ENCODE measurements at places on chromosomes 11 and 22.

DNA sequence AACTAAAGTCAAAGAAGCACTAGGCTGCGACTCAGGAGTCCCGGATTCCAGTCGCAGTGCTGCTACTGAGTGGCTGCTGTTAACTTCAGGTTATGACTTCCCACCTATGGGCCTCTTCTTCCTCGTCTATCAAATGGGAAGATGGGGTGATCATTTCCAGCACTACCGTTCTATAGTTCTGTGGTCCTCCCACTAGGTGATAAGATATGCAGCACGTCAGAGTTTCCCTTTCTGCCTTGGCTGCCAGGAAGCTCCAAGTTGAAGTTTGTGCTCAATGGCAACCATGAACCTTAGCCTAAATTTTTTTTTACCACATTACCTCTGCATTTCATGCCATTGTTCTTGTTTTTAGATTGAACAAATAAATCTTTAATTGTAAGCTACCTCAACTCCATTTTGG lies 38.7 kb downstream of the ALX4 start:
- DNase-seq, result no peak

- peak; percentile 10 for DNase-seq
These were observed 65.7 kb upstream of the ADA2 start for GRCh38 chr22:17284888-17285287.

DNA sequence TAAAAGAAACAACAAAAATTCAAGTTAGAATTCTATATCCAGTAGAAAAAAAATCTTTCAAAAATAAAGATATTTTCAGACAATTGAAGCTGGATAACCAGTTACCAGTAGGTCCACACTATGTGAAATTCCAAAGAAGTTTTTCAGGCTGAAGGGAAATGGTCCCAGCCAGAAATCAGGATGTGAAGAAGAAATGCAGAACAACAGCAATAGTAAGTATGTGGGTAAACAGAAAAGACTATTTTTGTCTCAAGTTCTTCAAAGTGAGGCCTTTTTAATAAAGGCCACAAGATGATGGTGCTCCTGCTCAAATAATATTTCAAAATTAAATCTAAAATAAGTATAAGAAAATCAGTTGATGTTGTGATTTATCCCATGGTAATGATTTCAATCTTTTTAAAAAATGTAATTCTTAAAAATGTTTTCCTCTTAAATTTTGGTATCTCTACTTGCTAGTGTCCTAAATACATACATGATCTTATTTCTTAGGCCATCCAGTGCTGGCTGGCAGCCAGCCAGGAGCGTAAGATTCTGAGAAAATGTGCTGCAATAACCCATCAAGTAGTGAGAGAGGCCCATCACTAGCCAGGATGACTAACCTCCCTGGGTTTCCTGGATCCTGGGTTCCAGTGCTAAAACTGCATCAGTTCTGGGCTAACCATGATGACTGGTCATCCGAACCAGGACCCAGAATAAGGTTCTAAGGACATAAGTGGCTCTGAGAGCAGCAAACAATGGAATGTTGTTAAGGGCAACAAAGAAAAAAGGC lies 15.6 kb upstream of the UCP3 start:
- peak; percentile 86 for DNase-seq

- no peak for DNase-seq
These were observed 18.2 kb downstream of the KCTD17 start for GRCh38 chr22:37069719-37070118.

DNA sequence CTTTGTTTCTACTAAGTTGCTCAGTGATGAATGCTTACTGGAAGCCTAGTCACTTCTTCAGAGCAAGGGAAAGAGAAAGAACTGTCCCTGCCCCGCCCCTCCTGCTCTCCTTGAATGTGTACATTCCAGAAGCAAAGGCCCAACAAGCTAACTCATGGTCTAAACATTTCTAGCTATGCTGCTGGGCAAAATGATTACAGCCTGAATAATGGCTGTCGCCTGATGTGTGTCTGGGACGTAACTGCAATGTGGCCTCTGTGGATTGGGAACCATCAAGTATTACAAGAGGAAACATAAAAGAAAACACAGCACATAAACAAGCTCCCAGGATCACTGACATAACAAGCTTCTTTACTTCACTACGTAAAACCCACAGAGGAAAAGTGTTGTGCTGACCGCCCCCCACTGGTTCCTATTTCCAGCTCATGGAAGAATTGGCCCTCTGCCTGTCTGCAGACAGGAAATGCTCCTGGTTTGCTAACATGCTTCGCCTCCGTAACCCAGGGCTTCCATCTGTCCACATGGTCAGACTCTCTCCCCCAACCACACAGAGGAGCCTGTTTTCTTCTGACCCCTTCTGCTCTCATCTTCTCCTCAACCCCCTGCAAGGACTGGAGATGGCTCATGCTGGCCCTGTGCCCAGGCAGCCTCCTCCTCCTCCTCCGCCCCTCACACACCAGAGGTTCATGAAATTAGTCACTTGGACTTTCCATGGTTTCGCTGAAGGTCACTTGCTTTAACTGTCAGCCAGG lies 187.2 kb downstream of the MAML2 start:
- peak; percentile 91 for DNase-seq

DNA sequence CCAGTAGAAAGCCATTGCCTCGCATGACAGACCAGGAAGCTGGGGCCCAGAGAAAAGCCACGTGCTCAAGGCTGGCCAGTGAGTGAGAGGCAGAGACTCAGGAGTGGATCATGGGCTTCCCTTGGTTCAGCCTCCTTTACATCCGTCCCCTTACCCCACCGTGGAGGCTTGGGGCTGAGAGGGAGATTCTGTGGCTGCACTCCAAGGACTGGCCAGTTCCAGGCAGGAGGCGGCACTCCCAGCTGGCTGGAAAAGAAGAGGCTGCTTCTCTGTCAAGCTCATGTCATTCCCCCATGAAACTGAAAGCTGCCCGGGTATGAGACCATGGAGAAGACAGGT lies 6.6 kb upstream of the ASCL2 start:
- DNase-seq, result no peak

GRCh38 chr11:44992181-44992582 lies 41.5 kb upstream of the TP53I11 start:
- DNase-seq, result peak; percentile 54

DNA sequence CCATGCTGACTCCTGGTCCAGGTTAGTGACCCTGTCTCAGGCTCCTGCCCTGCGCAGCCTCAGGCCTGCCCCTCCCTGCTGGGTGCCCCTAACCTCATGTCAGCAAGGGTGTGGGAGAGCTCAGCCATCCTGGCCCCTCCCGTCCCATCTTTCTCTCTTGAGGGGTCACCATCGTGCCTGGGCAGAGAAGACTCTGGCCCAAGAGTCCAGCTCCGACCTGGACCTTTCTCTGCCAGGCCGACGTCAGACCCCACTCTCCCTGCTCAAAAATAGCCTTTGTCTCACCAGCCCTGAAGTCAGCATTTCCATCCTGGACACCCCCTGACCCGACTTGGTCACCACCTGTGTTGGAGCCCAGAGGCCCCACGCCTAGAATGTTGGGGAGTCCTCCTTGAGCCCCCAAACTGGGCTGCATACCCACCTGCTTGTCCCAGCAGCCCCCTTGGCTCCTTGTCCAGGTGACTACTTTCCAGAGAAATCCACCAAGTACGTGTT lies 4.9 kb downstream of the SCGB1C1 start:
- peak; percentile 63 for DNase-seq

- DNase-seq, result no peak
These were observed 220.8 kb downstream of the RAB38 start for GRCh38 chr11:87954476-87954875.

DNA sequence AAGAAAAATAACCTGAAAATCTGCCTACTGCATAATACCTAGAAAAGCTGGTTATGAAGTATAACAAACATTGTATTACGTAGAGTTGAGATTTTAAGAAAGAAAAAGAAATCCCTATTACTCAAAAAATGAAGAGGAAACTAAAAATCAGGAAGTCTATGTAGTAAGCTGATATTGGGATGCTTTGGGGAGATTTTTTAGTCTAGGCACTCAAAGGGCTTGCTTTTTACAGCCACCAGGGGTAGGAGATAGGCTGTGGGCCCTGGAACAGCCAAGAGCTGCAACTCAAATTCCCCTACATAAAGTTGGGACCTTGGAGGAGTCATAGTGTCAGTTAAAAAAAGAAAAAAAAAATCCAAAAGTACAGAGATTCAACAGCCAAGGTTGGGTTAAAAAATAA lies 90.4 kb downstream of the RELT start:
- DNase-seq, result no peak

GRCh38 chr11:112795911-112796649 lies 165.1 kb upstream of the NCAM1 start:
- DNase-seq, result peak; percentile 73

- DNase-seq, result peak; percentile 86
These were observed 34.6 kb downstream of the CYTH4 start for GRCh38 chr22:37316875-37317371.

GRCh38 chr11:79768343-79768742 lies 327.5 kb upstream of the TENM4 start:
- DNase-seq, result no peak

DNA sequence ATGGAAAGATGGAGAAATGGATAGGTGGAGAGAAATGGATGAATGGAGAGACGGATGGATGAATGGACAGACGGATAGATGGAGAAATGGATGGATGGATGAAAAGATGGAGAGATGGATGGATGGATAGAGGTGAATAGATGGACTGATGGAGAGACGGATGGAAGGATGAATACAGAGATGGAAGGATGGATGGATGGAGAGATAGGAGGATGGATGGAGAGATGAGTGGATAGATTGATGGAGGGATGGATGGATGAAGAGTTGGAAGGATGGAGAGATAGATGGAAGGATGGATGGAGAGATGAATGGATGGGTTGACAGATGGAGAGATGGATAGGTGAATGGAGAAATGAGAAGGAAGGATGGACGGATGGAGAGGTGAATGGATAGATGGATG lies 63.7 kb downstream of the FLRT1 start:
- DNase-seq, result no peak

DNA sequence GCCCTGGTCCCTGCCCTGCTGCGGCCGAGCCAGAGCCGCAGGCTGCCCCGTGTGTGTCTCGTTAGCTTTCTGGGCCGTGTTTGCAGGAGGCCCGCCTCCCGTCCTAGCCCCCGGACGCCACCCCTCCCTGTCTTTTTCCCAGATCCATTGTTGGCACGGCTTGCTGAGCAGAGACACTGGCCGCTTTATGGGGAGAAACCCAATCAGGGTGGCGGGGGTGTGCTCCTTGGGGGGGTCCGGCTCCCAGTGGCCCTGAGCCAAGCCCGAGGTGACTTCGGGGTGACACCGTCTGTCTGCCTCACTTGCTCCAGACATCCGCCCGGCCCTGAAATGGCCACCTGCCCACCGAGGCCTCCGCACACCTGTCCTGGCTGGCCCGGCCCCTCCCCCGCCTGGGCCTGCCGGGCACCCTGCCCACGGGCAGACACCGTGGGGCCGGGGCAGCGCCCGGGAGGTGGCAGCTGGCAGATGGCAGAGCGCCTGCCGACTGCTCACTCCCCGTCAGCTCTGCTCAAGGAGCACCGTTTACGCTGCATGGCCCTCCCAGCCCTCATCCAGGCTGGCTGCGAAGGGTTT lies 43.1 kb upstream of the PPARA start:
- peak; percentile 89 for DNase-seq

- no peak for DNase-seq
These were observed 16.1 kb upstream of the OR51M1 start for GRCh38 chr11:5367448-5368074.

DNA sequence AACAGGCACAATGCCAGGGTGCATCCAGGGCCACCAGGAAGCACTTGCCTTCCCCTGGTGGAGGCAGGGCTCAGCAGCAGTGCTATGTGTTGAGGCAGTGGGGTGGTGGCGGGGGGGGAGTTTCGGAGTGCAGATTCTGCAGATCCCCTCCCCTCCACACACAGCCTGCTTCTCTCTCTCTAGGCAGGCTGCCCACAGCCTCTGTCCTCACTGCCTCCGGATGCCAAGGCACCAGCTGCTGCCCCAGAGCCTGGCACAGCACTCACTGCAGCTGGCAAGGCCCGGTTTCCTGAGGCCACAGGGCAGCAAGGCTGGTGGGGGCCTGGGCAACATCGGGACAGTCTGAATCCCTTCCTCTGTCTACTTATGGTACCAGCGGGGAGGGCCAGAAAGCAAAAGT lies 35.8 kb downstream of the NRXN2 start:
- peak; percentile 84 for DNase-seq

DNA sequence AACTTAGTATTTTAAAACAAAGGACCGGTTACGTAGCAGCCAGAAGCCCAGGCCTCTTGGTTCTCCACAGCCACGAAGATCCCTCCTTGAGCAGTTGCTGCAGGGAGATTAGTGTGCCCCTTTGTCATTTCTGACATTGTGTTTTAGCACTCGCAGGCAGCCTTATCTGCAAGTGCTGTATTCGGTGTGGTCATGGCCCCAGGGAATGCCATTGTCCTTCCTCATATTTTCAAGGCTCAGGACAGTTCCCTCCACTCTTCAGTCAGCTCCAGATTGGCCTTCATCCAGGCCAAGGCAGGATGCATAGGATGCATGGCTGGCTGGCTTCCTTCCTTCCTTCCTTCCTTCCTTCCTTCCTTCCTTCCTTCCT lies 88.5 kb downstream of the ZBTB16 start:
- peak; percentile 72 for DNase-seq

DNA sequence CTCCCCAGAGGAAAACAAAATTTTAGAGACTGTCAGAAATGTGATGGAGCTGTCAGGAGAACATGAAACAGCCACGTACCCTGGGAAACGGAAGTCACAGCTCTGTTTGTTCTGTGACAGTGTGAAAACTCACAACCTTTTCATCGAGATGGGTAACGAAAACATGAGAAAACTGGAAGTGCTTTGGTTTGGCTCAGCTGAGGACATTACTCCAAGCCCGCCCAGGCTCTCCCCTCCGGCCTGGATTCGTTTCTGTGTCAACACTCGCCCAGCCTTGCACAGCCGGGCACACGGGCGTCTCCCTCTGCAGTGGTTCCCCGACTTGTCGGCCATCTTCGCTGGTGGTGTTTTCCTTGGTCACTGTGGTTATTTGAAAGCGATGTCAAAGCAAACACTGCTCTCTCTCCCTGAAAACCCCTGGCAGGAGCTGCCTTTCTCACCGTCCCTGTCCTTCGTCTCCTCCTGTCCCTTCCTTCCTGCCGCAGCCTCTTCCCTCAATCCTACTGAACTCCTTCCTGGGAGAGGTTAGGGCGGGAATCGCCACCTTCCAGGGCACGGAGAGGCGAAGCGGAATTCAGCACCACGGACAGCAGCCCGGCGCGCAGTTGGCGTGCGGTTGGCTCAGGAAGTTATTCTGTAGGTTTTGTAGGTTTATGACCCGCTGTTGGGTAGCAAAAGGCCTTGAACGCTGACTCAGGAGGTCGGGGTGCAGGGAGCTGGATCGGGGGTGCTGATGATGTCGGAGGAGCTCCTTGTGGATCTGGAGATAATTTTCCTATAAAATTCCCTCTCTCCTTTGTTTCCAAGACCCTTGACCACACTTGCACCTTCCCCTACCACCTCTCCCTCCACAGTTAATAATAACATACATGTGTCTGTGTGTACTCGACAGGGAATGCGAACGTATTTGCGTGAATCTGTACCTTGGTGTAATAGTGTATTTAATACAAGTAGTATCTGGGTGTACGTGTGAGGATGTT lies 13.1 kb upstream of the RPS19BP1 start:
- DNase-seq, result no peak

- DNase-seq, result peak; percentile 12
These were observed 453.4 kb downstream of the TBC1D22A start for GRCh38 chr22:47215851-47216250.
